ENCODE measurements at places on chromosomes 4 and X.

DNA sequence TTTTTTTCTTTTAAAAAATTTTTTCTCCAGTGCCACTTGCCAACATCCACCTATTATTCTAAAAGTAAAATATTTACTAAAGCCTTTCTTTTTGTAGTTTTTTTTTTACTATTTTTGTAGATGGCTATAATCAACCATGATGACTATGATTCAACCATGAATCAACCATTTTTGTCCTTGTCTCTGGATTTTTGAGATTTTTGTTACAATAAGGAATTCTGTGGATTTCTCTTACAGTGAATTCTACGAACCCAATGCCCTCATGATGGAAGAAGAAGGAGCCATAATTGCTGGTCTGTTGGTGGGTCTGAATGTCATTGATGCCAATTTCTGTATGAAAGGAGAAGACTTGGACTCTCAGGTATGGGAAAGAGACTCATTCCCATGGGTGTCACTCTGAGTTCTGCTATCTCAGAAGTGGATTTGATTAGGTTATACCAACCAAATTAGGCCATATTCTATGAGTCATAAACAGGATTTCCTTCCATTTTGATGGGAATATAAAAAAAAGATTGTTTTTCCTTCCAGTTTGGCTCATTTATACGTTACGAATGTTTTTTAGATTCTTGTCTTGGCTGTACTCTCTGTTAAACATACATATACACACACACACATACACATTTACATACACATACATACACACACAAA, 46.7 kb downstream of the RUFY3 start:
- DNase-seq = no peak

DNA sequence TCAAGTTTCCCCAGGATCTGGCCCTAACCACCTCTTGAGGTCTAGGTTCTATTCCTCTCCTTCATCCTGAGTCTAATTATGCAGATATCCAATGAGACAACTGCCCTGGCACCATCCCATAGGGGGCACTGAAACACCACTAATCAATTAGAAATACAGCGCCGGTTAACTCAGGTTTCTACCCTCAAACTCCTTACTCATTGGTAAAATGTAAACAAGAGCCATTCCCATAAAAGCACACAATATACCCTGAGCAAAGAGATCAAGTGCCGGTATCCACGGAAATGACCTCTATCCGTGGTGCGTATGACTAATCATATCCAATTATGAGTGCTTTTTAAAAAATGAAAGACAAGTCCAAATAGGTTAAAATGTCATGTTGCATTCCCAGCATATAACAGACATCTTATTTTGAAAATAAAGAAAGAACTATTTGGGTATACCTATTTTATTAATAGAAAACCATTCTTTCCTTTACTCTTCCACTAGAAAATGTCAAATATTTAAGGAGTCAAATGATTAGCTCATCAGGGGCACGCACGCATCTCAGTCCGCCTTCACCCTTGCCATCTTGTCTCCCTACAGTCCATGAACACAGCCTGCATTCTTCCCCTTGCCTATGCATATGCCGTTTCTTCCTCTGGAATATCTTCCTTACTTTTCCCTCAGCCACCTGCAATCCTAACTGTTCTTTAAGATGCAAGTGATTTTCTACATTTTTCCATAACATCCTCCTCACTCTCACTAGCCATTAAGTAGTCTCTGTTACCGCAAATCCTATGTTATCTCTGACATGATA, 141.1 kb downstream of the MAML3 start:
- DNase-seq = peak; percentile 60

DNA sequence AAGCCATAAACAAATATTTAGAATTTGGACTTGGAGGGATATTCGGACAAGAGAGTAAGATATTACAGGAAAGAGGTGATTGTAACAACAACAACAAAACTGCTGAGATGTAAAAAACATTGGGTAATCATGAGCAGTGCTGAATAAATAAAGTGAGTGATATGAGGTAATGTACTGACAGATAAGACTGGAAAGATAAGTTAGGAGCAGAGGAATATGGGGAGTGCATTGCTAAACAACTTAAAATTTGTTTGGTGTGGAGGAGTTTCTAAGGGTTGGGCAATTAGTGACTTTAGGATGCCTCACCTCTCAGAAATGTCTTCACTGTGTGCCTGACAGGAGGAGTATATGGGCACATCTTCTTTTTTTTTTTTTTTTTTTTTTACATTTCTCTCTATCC, 637.8 kb upstream of the GRIA3 start:
- DNase-seq = no peak

GRCh38 chr4:5916229-5916628, 23.3 kb upstream of the CRMP1 start:
- no peak for DNase-seq

DNA sequence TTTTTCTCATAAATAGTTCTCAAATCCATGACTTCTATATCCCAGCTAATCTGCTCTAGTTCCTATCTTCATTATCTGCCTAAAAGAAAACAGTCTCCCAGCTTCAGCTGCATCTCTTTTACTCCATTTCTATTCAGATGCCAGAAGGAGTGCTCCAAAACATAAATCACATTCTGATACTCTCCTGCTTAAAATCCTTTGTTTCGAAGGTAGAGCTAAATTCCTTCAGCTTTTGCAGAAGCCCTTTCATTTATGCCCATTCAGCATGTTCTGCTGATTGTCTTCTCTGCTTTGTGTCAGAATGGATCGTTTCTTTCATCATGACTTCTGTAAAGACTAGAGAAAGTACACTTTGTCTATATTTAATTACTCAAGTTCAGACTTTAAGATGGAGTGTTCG, 440.1 kb upstream of the SMIM31 start:
- DNase-seq = no peak

DNA sequence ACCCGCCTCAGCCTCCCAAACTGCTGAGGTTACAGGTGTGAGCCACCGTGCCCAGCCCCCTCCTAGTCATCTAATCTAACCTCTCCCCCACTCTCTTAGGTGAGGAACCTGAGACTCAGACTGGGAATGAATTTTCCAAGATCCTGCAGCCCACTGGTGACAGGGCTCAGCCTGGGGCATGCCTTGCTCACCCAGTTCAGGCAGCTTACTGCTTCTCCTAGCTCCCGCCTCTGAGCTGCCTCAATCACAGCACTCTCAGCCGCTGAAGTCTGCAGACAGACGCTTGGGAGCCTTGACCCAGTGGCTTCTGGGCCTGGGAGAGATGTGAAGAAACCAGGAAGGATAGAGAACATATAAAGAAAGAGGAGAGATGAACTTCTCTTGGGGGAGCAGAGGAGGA, 24.4 kb downstream of the PJA1 start:
- DNase-seq = no peak

GRCh38 chrX:53048169-53049126, at the start of gene GPR173:
TSS of gene GPR173 (plus strand) at chrX:53048789. CDS start at chrX:53076622, 27,833 bp downstream.
- no peak for DNase-seq

GRCh38 chr4:145937971-145938611, 532 bp downstream of the ZNF827 start:
- DNase-seq = no peak

GRCh38 chr4:35525192-35525978, 718.9 kb downstream of the ARAP2 start:
- DNase-seq = no peak

DNA sequence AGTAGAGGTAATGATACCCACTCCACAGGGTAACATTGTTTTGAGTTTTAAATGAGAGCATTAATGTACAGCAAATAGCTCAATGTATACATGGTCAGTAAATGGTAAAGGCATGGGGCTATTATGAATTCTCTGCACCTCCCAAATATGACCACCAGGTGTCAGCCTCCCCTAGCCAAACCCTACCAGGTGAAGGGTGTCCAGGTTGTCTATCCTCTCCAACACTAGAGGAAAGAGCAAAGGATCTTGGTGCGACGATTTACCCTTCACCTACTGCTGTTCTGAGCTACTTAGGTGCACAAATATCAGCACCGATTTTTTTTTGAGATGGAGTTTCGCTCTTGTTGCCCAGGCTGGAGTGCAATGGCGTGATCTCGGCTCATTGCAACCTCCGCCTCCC, 26.5 kb upstream of the XIAP start:
- DNase-seq = no peak

- DNase-seq = peak; percentile 67
Measured at GRCh38 chr4:2009651-2010233, 968 bp upstream of the NELFA start.

GRCh38 chrX:152949114-152949513, 44.8 kb downstream of the PNMA5 start:
- DNase-seq = no peak

- no peak for DNase-seq
Measured at GRCh38 chr4:6747294-6748051, 31.5 kb downstream of the BLOC1S4 start.

GRCh38 chr4:161186750-161187149, 977.0 kb downstream of the FSTL5 start:
- no peak for DNase-seq

- no peak for DNase-seq
Measured at GRCh38 chrX:6456196-6456595, 78.7 kb downstream of the VCX3A start.

- no peak for DNase-seq
Measured at GRCh38 chr4:1250527-1250812, 1.5 kb upstream of the CTBP1 start.

- DNase-seq = no peak
Measured at GRCh38 chr4:68148800-68149685, 19.4 kb upstream of the TMPRSS11F start.

GRCh38 chr4:22045051-22045630, 96.6 kb upstream of the KCNIP4 start:
- no peak for DNase-seq

GRCh38 chr4:152591396-152591795, 55.5 kb upstream of the FBXW7 start:
- peak; percentile 30 for DNase-seq

GRCh38 chrX:32392655-32393054, 818.7 kb downstream of the DMD start:
- DNase-seq = no peak

GRCh38 chrX:112341598-112341997, 259.0 kb upstream of the TRPC5 start:
- DNase-seq = no peak

GRCh38 chrX:43573441-43574015, 82.6 kb upstream of the MAOA start:
- no peak for DNase-seq

GRCh38 chr4:124965497-124965891, 253.0 kb upstream of the ANKRD50 start:
- no peak for DNase-seq

GRCh38 chr4:5409237-5409636, 299.1 kb downstream of the EVC2 start:
- no peak for DNase-seq

DNA sequence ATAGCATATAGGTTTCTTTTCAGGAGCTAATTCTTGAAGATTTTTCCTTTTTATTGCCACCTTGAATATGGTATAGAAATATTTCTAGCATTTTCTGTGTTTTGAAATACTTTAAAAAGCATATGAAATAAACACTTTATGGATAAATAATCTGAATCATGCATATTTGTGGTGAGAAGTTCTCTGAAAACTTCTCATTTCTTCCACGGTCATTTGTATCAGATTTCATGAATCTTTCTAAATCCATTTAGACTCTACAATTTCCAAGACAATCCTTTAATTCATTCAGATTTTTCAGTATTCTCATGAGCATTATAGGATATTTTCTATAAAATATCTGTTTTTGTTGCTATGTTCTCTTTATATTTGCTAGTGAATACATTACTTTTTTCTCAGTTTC, 16.2 kb upstream of the CA5B start:
- no peak for DNase-seq

DNA sequence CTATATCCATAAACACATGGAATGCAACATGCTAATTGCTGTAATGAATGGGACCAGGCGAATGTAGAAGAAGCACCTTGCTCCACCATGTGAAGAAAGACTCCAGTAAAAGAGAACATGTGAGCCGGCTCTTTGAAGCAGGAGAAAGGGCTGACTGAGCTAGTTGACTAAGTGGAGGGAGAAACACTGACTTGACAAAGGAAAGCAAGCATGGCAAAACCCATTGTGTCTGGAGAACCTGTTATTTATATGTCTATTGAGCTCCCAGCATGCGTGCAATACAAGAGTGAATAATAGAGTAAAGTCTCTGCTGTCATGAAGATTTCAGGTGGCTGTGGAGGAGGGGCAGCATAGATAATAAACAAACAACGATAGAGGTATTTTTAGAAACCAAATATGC, 559.9 kb downstream of the RAB28 start:
- DNase-seq = no peak

GRCh38 chr4:40980318-40980883, 230.6 kb downstream of the NSUN7 start:
- no peak for DNase-seq

DNA sequence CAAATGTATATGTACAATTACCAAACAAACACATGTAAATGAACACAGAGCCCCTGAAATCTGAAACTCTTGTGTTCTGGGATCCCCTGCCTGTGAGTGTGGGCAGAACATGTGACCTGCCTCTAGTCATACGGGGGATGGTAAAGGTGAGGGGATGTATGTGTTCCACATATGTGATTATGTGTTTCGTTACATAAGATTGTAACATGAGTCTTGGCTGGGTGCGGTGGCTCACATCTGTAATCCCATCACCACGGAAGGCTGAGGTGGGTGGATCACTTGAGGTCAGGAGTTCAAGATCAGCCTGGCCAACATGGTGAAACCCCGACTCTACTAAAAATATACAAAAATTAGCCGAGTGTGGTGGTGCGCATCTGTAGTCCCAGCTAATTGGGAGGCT, 37.1 kb upstream of the SLC2A9 start:
- no peak for DNase-seq

- DNase-seq = no peak
Measured at GRCh38 chr4:37279894-37280592, 35.5 kb downstream of the NWD2 start.

GRCh38 chr4:21769404-21770147, 179.0 kb downstream of the KCNIP4 start:
- DNase-seq = no peak

- DNase-seq = no peak
Measured at GRCh38 chr4:104677116-104677515, 182.4 kb upstream of the CXXC4 start.

GRCh38 chr4:174549721-174550120, 27.4 kb upstream of the HPGD start:
- DNase-seq = no peak
